Testis (tissue), 5 donors: ENCODE measurements at places on chromosomes 11 and 22. TPM values are rescaled to one million over a fixed set of nuclear protein-coding genes. Genes with fewer than 3 reads are reported as not detected.

The ANAPC15 gene
- 103 TPM for polyA plus RNA-seq

The MRGPRD gene
- not detected for polyA plus RNA-seq

The ASRGL1 gene
- 295 TPM for polyA plus RNA-seq

The IGSF9B gene
- 16.8 TPM for polyA plus RNA-seq

The MMP1 gene
- 0.21 TPM for polyA plus RNA-seq

The SYT9 gene
- 4.1 TPM for polyA plus RNA-seq

The SPTBN2 gene
- 159 TPM for polyA plus RNA-seq

The HEPACAM gene
- polyA plus RNA-seq: 0.75 TPM

The VPREB1 gene
- not detected for polyA plus RNA-seq

The CYTH4 gene
- 6.8 TPM for polyA plus RNA-seq

The UCP3 gene
- polyA plus RNA-seq: 5.8 TPM

The SHANK3 gene
- polyA plus RNA-seq: 6.3 TPM

The AIFM3 gene
- polyA plus RNA-seq: 0.88 TPM

The CCDC73 gene
- 1.0 TPM for polyA plus RNA-seq

The OR10D3 gene
- polyA plus RNA-seq: not detected

The OR6A2 gene
- not detected for polyA plus RNA-seq

The HIKESHI gene
- 48.7 TPM for polyA plus RNA-seq

The STX5 gene
- polyA plus RNA-seq: 55.0 TPM

The OR52E1 gene
- not detected for polyA plus RNA-seq

The MMP13 gene
- not detected for polyA plus RNA-seq

The LIF gene
- 1.4 TPM for polyA plus RNA-seq

The OSBP2 gene
- 68.0 TPM for polyA plus RNA-seq

The PARVG gene
- 7.2 TPM for polyA plus RNA-seq

The PGA3 gene
- 1.7 TPM for polyA plus RNA-seq

The OR4D6 gene
- polyA plus RNA-seq: not detected

The DEFB131B gene
- polyA plus RNA-seq: not detected

The MMP8 gene
- polyA plus RNA-seq: 0.25 TPM

The KRTAP5-1 gene
- not detected for polyA plus RNA-seq

The MS4A14 gene
- polyA plus RNA-seq: 127 TPM

The MS4A7 gene
- 8.9 TPM for polyA plus RNA-seq

The DEUP1 gene
- polyA plus RNA-seq: 18.2 TPM

The SLC22A25 gene
- not detected for polyA plus RNA-seq

The CCDC81 gene
- 16.0 TPM for polyA plus RNA-seq

The SLC2A11 gene
- 14.3 TPM for polyA plus RNA-seq

The BCO2 gene
- 10.2 TPM for polyA plus RNA-seq

The RAB36 gene
- polyA plus RNA-seq: 11.1 TPM

The CENPM gene
- polyA plus RNA-seq: 15.7 TPM

The KRTAP5-11 gene
- not detected for polyA plus RNA-seq

The AMOTL1 gene
- polyA plus RNA-seq: 25.4 TPM

The PLEKHB1 gene
- polyA plus RNA-seq: 54.9 TPM

The SAA4 gene
- 0.84 TPM for polyA plus RNA-seq

The AQP11 gene
- 14.5 TPM for polyA plus RNA-seq

The C2CD3 gene
- 56.1 TPM for polyA plus RNA-seq

The LAYN gene
- 8.7 TPM for polyA plus RNA-seq

The SCUBE2 gene
- 10.5 TPM for polyA plus RNA-seq

The KIRREL3 gene
- 1.0 TPM for polyA plus RNA-seq
